ENCODE measurements at places on chromosomes 12 and 14. TPM values are rescaled to one million over a fixed set of nuclear protein-coding genes. Genes with fewer than 3 reads are reported as not detected.

Gene AREL1
- 15.5 TPM for total RNA-seq

GRCh38 chr14:22977684-22978486 is 4.5 kb downstream of the AJUBA start:
- no peak for DNase-seq

GRCh38 chr12:102299731-102300130 is 102.1 kb upstream of the PMCH start:
- DNase-seq = no peak

Gene TAS2R7
- not detected for total RNA-seq

Gene ARHGEF25
- 2.0 TPM for total RNA-seq

- DNase-seq = no peak
Measured at GRCh38 chr12:11633968-11634367, 15.5 kb upstream of the ETV6 start.

GRCh38 chr14:30125322-30125979 is 197.8 kb upstream of the PRKD1 start:
- no peak for DNase-seq

GRCh38 chr14:67999290-67999689 is 179.7 kb downstream of the RAD51B start:
- no peak for DNase-seq

DNA sequence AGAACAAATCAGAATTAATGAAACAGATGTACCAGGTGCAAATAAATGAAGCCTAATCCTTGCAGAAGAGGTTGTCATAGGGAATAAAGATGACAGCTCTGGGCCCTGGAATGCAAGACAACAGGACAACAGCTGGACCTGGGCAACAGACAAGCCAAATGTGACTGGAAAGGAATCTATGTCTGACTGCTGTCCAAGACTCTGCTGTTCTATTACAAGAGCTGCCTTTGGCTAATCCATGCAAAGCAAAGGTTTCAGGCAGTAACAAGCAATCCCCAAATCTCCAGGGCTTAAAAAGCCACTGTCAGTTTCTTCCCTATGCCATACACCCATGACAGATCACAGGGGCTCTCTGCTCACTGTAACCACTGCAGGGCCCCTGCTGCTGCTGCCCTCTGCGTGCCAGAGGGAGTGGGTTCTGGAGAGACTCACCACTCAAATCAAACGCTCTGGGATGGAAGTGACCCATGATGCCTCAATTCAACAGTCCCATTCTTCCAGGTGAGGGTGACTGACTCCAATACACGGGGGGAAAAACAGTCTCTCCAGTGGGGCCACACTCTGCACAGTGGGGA is 218.9 kb upstream of the SFSWAP start:
- no peak for DNase-seq

GRCh38 chr12:27552886-27553560 is 29.0 kb downstream of the PPFIBP1 start:
- no peak for DNase-seq

Measured in thymus (tissue), 14 donors.